ENCODE measurements at places on chromosomes 16 and 17. TPM values are rescaled to one million over a fixed set of nuclear protein-coding genes. Genes with fewer than 3 reads are reported as not detected.

DNA sequence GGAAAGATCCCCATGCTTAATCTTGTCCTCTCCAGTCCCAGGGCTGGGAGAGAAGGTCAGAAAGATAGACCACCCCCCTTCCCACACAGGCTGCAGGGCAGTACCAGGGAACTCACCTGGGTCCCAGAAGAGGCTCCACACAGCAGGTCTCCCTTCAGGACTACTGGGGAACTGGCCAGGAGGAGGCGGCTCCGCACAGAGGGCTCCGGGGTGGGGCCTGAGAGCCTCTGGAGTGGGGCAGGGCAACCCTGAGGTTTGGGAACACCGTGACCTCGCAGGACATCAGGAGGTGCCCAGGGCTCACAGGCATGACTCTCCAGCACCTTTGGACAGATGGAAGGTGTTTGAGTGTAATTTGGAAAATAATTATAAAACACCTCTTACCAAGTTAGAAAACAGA lies 11.0 kb downstream of the ABCA3 start:
- H3K27me3 ChIP-seq = no peaks in the 10 kb centered on the region
- no peak overlapping the region for H3K27ac ChIP-seq
- no peak for DNase-seq
- H3K4me3 ChIP-seq = no peak overlapping the region
- peaks cover 21% of the 10 kb centered on the region for H3K36me3 ChIP-seq

- no peaks in the 10 kb centered on the region for H3K36me3 ChIP-seq
- no peak for DNase-seq
- no peak overlapping the region for H3K4me3 ChIP-seq
- no peaks in the 10 kb centered on the region for H3K4me1 ChIP-seq
- no peak overlapping the region for H3K27ac ChIP-seq
Observed at GRCh38 chr17:76014100-76014924, 12.8 kb downstream of the EVPL start.

DNA sequence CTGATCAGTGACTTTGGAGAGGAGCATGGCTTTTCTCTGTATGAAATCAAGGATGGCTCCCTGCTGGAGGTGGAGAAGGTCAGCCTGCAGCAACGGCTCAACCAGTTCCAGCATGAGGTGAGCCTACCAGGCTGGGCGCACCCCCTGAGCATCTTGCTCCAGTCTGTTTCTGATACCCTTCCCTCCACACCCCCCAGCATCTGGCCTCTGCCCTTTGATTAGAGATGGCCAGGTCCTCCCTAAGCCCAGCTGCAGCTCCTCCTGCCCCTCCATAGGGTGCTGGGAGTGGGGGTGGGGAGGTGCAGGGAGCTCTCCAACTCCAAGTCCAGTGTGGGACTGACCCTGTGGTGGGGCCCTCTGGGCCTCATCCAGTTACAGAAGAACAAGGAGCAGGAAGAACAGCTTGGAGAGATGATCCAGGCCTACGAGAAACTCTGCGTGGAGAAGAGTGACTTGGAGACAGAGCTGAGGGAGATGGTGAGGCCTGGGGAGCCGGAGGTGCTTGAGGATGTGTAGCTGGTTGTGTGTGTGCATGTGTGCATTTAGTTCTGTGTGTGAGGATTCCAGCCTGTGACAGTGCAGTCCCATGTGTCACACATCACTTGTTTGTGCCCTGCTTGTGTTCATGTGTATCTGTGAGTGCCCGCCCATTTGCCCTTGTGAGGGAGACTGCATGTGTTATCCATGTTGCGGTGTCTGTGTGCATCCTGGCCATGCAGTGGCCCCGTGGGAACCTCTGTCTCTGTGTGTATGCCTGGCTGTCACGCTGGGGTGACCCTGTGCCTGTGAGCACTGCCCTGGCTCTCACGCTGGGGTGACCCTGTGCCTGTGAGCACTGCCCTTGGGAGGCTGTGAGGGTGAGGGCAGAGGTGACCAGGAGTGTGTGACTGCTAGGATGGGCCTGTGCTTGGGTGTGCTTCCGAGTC lies 3.0 kb downstream of the TBKBP1 start:
- H3K36me3 ChIP-seq = peaks cover 18% of the 10 kb centered on the region
- no peak for DNase-seq
- no peak overlapping the region for H3K4me3 ChIP-seq
- no peaks in the 10 kb centered on the region for H3K27me3 ChIP-seq
- no peaks in the 10 kb centered on the region for H3K4me1 ChIP-seq
- no peak overlapping the region for H3K27ac ChIP-seq

- H3K4me1 ChIP-seq = no peaks in the 10 kb centered on the region
- no peak for DNase-seq
- H3K27ac ChIP-seq = no peak overlapping the region
- H3K4me3 ChIP-seq = no peak overlapping the region
Observed at GRCh38 chr16:78591682-78592103, 492.2 kb downstream of the WWOX start.

DNA sequence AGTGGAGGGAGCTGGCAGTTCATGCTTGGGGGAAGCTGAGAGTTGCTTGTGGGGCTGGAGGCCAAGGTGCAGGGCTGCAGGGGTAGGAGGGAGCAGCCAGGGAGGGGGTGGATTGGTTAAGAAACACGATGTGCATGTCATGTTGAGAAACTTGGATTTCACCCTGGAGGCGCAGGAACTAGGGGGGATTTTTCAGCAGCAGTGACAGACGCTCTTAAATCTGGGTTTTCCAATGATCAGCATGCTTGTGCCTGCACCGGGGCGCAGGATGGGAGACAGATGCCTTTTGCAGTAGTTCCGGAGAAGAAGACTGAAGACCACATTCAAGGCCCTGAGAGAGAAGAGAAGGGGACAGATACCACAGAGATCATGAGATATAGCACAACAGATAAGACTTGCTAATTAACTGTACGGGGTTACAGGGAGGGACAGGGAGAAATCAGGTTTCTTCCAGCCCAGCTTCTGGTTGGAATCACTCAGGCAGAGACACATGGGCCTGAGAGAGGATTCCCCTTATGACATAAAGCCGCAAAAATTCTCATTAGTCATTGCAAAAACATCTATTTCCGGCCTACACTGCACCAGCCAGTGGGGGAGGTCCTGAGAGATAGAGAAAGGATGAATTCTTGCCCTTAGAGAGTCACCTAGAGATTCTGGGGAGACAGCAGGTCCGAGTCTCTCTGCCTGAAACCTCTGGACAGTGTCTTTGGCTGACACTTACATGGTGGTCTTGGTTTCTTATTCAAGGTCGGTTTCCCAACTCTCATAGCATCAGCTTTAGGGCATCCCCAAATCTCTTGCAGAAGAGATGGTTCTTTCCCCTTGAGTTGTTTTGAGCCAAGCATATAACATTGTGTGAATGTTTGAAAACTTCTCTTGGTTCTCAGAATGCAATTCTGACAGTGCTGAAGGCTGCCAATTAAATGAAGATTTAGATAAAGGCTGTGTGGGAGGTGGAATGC lies 27.1 kb downstream of the CDH13 start:
- no peak overlapping the region for H3K27ac ChIP-seq
- no peaks in the 10 kb centered on the region for H3K27me3 ChIP-seq
- peaks cover 41% of the 10 kb centered on the region for H3K4me1 ChIP-seq
- H3K4me3 ChIP-seq = no peak overlapping the region
- DNase-seq = no peak
- no peaks in the 10 kb centered on the region for H3K36me3 ChIP-seq

DNA sequence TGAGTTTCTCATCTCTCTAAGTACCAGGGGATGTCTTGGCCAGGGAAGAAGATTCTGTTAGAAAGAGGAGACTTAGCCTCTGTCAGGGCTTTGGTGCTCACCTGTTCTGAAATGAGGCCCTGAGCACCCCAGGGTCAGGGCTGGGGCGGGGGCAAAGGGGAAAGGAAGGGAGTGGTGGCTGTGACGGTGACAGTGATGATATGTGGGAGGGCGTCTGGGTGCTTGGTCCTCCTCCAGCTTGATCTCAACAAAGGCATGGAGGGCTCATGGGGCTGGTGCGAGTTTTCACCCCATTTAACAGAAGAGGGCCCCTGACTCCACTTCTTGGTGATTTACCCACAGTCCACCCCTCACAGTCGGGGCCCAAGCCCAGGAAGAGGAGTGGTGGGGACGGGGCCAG lies 15.1 kb downstream of the SOX8 start:
- no peak overlapping the region for H3K27ac ChIP-seq
- no peaks in the 10 kb centered on the region for H3K36me3 ChIP-seq
- H3K4me3 ChIP-seq = no peak overlapping the region
- no peaks in the 10 kb centered on the region for H3K27me3 ChIP-seq
- no peaks in the 10 kb centered on the region for H3K4me1 ChIP-seq
- no peak for DNase-seq

GNG13 gene
- not detected for total RNA-seq

CDH8 gene
- total RNA-seq = not detected

CCR7 gene
- total RNA-seq = 0.28 TPM

All from right atrium auricular region (tissue), 2 donors.